Fibroblast of the aortic adventitia (primary cell): ENCODE measurements at places on chromosomes 7 and 10.

DNA sequence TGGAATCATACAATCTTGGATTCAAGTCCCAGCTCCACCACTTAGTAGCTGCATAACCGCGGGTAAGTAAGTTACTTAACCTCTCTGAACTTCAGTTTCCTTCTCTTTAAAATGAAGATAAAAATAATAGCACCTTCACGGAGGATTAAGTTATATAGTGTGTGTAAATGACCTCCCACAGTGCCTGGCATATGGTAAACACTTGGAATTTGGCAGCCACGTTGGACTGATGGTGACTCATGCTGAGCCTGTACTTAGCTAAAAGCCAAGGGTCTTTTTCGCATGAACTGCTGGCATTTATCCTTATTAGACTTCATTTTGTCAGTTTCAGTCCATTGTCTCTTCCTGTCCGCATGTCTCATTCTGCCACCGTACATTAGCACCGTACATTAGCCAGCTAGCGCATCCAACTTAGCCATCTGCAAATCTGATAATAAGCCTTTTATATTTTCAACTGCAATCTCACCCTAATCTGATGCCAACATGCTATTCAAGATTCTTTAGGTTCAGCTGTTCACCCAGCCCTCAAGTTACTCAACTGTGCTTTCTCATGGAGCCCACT is 11.2 kb downstream of the SLC13A4 start:
- DNase-seq = peak; percentile 85

GRCh38 chr7:51878865-51879264 is 562.3 kb upstream of the COBL start:
- no peak for DNase-seq

DNA sequence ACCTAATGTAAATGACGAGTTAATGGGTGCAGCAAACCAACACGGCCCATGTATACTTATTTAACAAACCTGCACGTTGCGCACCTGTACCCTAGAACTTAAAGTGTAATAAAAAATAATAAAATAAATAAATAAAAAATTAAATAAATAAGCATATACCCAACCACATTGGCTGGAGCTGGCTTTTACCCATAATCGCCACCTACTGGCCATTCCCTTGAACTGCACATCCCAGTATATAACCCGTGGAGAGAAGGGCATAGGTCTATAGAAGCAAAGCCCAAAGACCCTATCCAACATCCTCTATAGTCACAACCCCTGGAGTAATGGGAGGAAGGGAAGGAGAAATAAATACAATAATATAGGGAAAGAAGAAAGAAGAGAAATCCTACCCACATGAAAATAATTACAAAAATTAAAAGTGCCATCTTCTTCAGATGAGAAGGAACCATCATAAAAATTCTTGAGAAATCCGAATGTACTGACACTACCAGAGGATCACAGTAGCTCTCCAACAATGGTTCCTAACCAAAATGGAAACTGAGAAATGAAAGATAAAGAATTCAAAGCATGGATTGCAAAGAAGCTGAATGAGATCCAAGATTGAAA is 65.6 kb downstream of the TWIST1 start:
- peak; percentile 60 for DNase-seq

GRCh38 chr10:7340179-7340874 is 70.5 kb downstream of the SFMBT2 start:
- DNase-seq = peak; percentile 0

DNA sequence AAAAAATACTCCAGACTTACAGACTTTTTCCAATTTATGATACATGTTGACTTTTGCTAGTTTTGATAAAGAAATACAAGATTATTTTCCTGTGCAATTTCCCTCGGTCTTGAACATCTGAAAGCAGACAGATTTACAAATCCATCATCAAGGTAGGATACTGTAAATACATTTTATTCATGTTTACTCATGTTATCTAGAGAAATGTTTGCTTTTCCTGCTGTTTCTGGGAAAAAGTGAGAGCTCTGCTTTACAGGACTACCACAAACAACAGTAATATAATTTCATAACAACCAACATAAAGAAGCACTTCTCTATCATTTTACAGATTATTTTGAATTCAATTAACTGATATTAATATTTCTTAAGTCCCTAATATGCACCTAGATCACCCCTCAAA is 31.7 kb upstream of the CASD1 start:
- DNase-seq = no peak

DNA sequence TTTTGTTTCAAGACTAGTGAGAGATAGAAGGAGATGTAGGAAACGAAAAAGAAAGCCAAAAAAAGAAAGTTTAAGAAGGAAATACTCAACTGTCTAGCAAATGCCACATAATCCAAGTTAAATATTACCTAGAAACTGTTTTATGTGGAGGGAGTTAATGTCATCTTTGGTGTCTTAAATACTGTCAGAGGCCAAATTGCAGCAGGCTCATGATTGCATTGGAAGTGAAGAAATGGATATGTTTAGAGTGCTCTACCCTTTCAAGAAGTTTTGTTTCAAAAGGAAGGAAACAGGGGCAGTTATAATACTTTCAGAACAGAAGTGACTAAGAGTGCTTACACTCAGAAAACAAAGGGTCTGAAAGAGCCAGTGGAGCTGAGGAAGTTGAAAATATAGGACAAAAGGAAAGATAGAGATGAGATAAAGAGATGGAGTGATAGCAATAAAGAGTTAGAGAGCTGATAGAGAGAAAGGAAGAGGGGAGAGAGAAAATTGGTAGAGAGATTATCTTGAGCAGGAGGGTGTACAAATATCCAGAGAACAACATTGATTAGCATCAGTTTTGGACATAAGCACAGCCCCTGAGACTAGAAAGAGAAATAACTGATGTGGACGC is 28.0 kb upstream of the GNAI1 start:
- DNase-seq = no peak

- peak; percentile 93 for DNase-seq
These were observed 2.8 kb upstream of the COL1A2 start for GRCh38 chr7:94391726-94392392.

DNA sequence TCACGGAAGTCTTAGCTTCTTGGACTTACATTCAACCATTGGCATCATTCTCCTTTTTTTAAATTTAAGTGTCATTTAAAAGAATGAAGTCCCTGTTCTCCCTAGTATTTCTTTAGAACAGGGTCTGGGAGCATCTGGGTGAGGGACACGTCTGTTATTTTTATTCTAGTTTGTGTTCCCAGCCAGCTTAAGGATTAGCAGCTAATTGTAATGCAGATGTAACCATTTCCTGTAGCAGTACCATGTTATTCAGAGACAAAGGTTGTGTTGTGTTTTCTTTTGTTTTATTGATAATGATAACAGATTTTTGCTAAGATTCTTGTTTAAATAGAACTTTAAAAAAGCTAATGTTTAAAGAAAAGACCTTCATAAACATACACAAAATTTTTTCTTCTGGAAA is 34.3 kb downstream of the BMS1 start:
- no peak for DNase-seq
